Lung (tissue), 17 donors: ENCODE measurements at places on chromosomes 2 and 18. TPM values are rescaled to one million over a fixed set of nuclear protein-coding genes. Genes with fewer than 3 reads are reported as not detected.

- DNase-seq: no peak
Observed at GRCh38 chr2:23497063-23497462, 112.1 kb downstream of the KLHL29 start.

GRCh38 chr18:14189858-14190257, 57.6 kb upstream of the ZNF519 start:
- no peak for DNase-seq

DNA sequence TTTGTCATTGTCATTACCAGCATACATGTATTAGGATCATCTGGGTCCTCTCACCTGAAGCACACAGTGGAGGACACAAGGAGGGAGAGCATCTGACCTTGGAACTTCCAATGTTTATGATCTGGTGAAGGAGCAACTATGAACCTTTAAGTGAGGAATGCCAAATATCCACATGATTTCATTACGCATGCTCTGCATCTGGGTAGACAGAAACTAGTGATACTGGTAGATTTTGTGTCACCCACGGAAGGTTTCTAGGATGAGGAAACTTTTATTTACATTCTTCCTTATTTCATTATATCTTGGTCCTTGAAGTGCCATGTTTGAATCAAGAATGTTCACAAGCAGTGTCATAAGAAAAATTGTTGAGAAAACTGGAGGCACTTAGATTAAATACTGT, 32.1 kb downstream of the SPC25 start:
- no peak for DNase-seq

GRCh38 chr2:119862127-119862889, 102.6 kb downstream of the PTPN4 start:
- no peak for DNase-seq

- no peak for DNase-seq
Observed at GRCh38 chr2:128645631-128646030, 327.0 kb upstream of the HS6ST1 start.

Gene ANTXR1
- total RNA-seq: 54.1 TPM
